ENCODE measurements at places on chromosomes 3 and 15.

DNA sequence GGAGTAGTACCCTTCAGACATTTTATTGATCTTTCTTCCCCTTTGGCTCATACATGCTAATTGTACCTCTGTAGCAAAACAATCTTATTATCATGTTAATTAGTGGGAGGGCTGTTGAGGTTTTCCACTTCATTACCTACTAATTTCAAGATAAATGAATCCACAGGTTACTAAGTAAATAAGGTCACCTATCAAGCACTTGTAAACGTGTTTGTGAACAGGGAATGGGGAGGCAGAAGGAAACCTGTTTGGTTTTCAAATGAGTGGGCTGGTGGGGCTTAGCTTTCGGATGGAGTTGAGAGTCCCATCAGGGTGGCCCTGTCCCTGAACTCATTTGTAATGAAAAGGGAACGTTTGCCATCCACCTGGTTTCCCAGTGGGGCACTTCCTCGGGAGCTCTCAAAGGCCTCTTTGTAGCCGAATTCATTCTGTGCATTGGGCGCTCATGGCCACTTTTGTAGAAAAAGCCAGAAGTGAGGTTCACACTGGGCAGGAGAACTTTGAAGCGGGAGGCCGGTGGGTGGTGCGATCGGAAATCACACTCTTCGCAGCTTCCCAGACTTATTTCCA, 419.8 kb upstream of the NR2F2 start:
- no peak for DNase-seq

DNA sequence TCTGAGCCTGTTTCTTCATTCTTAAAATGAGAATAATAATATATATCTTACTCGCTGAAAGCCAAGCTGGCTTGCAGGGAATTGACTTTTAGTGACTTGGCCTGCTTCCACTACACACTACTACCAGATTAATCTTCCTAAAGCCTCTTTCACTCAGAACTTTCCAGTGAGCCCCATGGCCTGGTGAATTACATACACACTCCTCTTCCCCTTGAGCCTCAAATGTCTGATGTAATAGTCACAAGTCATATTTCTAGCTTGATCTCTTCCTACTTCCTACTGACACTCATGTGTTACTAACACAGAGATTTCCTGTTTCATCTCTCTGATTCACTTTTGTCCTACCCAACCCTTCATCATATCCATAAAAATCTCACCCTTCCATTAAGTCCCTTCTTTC, 82.7 kb upstream of the SOX2 start:
- no peak for DNase-seq

GRCh38 chr3:10780922-10781321, 35.1 kb upstream of the SLC6A11 start:
- no peak for DNase-seq

GRCh38 chr3:20574746-20575145, 388.7 kb upstream of the SGO1 start:
- no peak for DNase-seq

- no peak for DNase-seq
These were observed 15.9 kb upstream of the DOCK3 start for GRCh38 chr3:50658831-50659230.

GRCh38 chr3:55205990-55206389, 278.1 kb upstream of the LRTM1 start:
- DNase-seq: peak; percentile 30

GRCh38 chr3:144770915-144771351, 799.3 kb downstream of the DIPK2A start:
- no peak for DNase-seq

DNA sequence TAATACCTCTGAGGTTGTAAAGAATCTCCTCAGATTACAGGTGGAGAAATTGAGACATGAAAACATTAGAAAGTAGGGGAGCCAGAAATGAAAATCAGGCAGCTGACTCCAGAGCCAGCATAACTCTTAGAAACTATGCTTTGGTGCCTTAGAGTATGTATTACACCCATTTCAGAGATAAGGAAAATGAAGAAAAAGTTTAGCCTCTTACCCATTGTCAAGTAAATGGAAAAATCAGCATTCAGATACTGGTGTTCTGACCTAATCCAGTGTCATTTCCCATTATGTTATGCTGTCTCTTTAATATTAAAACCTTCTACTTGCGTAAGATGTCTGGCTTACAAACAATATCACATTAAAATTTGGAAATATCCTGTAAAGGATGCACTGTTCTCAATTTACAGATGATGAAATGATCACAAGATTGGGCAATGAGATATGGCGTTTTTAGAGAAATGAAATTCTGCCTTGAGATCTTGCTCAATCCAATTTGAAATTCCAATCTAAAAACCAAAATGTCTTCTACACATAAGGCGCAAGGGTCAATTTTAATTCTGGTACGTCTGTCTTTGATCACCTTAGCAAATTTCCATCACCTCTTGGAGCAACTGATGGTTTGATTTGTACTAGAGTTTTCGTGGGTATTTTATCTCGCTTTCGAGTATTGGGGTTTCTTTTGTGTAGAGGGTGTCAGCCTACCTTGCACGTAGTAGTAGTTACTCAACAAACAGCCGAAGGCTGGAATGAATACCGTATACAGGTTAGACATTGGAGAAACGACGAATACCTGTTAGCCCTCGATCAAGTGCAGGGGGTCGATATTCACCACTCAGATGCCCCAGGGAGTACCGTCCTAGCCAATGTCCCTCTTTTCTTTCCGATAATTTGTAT, 902 bp upstream of the ZCWPW2 start:
- no peak for DNase-seq

DNA sequence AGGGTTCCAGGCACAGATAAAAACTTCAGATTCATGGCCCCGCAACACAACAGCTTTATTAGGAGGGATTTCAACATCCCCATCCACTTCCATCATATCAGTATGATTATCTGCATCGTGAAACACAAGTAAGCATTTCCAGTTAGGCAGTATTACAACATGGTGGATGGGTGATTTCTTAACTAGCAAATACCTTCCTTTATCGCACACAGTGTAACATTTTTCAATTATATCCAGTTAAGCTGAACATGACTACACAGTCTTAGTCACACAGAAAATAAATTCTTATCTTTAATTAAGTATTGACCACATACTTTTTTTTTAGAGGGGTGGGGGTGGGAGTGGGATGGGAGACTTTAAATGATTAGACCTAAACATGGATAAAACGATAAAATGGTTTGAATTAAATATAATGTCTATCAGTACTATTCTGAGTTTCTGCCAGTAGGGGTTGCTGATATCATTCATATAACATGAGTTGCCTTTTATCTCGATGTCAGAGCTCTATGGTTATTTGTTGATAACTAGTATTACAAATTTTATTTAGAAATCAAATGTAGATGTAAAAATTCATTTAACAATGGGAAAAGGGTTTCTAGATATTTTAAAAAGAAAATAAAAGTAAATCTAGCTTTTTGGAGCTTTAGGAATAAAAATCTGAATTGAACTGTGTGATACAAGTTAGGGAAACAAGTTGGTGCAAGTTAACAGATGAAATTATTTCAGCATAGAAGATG, 146.6 kb downstream of the TBL1XR1 start:
- DNase-seq: peak; percentile 74

DNA sequence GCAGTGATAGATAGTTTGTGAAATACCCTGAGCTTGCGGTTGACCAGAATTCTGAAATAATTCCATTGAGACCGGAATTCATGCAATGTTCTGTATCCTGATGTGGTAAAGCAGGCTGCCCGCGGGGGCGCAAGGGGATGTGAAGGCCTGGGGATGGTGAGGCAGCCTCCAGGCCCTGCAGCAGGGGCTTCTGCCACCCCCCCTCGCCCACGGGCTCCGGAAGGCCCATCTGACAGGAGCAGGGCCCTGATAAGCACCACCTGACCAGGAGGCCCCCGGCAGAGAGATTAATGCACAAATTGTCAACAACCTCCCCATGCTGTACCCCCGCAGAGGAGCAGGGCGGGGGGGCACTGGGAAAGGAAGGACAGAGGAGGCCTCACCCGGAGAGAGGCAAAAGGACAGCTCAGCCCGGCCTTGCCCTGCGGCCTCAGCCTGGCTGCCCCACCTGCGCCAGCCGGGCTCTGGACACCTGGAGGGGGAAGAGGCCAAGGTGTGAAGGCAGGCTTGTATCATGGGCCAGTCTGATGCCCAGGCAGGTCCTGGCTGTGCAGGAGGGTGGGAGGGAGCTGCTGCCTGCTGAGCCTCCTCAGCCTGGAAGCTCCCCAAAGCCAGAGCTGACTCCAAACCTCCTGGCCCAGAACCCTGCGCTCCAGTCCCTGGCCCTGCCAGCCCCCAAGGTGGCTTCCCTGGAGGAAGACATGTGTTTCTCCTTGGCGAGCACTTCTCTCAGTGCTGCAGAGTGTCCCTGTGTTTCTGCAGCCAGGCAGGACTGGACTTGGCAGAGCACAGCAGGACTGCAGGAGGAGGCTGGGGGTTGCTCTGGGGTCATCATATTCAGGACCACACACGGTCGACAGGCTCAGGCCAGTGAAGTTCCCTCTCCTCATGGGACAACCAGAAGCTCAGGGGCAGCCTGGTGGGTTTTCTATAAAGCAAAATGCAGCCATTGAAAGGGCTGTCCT, 46.5 kb downstream of the RPN1 start:
- no peak for DNase-seq

DNA sequence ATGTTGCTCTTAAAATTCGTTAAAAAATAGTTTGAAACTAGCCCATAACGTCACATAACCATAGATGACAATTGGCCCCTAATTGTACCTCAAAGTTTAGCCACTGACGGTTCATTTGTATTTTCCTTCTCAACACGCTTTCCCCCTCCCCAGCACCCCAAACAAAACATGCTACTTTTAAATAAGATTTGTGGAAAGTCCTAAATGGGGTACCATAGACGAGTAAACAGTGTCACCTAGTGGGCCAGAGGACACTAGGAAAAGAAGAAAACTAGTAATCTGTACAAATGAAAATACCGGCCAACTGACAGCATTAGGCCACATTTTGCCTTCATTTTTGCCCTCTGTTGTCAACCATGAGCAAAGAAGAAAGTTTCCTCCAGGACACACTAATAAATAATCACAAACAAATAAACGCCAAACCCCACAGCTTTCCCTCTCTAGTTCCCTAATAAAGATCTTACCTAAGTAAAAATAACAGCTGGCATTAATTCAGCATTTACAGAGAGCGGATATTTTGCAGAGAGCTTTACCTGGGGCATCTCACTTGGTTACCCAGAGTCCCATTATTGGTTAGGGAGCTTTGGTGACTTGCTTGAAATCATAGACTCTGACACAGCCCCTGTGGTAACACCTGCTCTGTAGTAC, 175.1 kb upstream of the ATP11B start:
- peak; percentile 64 for DNase-seq

GRCh38 chr3:113754494-113755159, 7.8 kb downstream of the ATP6V1A start:
- no peak for DNase-seq

DNA sequence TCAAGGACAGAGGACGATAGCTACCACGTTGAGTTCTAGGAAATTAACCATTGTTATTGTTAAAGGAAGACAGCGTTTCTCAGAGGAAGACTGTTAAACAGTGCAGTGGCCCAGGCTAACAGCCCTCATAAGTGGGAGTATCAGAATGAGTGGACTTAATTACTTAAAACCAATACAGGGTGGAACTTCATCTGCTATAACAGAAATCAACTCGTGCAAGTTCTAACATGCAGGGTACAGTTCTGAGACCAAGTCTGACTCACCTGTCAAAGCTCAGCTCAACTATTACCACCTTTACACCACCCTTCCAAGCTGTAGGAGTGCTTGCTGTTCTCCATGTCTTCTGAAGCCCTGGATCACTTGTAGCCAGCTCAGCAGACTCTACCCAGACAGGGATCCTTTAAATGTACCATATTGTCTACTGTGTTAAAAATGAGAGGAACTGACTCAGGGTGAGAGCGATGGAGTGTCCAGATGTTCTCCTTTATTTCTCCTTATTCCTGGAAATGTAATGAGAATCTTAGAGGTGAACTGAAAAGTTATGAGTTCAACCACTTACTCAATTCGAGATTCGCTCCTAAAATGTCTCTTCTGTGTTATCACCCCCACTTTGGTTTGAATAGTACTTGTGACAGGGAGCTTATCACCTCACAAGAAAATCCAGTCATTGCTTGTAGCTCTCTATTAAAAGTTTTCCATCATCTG, 26.5 kb downstream of the CD86 start:
- DNase-seq: no peak

- DNase-seq: no peak
These were observed 3.8 kb downstream of the NCEH1 start for GRCh38 chr3:172707030-172707429.

- DNase-seq: peak; percentile 38
These were observed 50.8 kb upstream of the PLAAT1 start for GRCh38 chr3:193190146-193190786.

GRCh38 chr15:23760024-23760423, 72.9 kb upstream of the NDN start:
- no peak for DNase-seq

GRCh38 chr3:59654480-59655417, 604.9 kb upstream of the CFAP20DC start:
- DNase-seq: no peak

DNA sequence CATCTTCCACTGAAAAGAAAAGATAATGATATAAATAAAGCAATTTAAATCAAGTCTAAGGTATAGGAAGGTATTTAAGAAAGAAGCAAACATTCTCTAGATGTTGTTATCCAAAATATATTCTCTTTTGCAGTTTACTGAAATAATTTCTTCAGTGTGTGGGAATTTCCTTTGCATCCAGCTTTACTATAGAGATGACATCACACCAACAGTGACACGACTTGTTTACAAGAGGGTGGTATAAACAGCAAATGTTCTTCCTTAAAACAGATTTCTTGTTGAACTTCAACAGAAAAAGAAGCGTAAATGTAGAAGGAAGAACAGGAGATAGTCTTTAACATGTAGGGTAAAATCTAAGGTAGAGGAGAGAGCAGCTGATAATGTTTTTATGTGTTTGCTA, 202.5 kb downstream of the ROBO2 start:
- DNase-seq: no peak

DNA sequence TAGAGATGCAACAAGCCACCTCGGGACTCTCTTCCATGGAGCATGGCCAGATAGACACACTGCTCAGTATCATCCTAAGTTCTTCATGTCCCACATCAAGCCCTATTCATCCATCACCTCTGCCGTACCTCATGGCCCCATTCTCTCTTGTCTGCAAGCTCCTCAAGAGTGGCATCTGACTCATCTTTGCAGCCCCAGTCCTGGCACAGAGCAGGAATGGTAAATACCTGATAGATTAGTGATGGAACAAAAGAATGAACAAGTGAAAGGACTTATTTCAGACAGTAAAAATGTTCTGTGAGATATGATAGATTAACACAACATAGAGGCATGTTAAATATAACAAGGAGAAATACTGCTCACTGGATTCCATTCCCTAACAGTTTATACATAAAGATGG, 176.4 kb downstream of the ISL2 start:
- DNase-seq: no peak

Measured in NCI-H510A treated with DMSO at 0.1 percent for 48 hours (cell line).